ENCODE measurements at places on chromosomes 16 and 17. TPM values are rescaled to one million over a fixed set of nuclear protein-coding genes. Genes with fewer than 3 reads are reported as not detected.
A peak's percentile ranks its signal among the peaks of the same experiment; 100 is the strongest.

- H3K27me3 ChIP-seq = peaks cover 5% of the 10 kb centered on the region
- no peaks in the 10 kb centered on the region for H3K36me3 ChIP-seq
- H3K4me3 ChIP-seq = no peak overlapping the region
- DNase-seq = no peak
- H3K27ac ChIP-seq = no peak overlapping the region
These were observed 26.2 kb downstream of the BMERB1 start for GRCh38 chr16:15460601-15461000.

Gene LRRC37A
- 2.6 TPM for total RNA-seq

Gene AHSP
- total RNA-seq = not detected

- no peaks in the 10 kb centered on the region for H3K27me3 ChIP-seq
- peak overlapping the region; percentile 24 for H3K4me3 ChIP-seq
- H3K36me3 ChIP-seq = peaks cover 50% of the 10 kb centered on the region
- peaks cover 34% of the 10 kb centered on the region for H3K4me1 ChIP-seq
These were observed 5.5 kb upstream of the MXRA7 start for GRCh38 chr17:76716146-76716838.

- no peaks in the 10 kb centered on the region for H3K27me3 ChIP-seq
- H3K36me3 ChIP-seq = peaks cover 55% of the 10 kb centered on the region
- DNase-seq = no peak
- H3K4me1 ChIP-seq = peaks cover 42% of the 10 kb centered on the region
These were observed 18.5 kb downstream of the TOP2A start for GRCh38 chr17:40399185-40399584.

DNA sequence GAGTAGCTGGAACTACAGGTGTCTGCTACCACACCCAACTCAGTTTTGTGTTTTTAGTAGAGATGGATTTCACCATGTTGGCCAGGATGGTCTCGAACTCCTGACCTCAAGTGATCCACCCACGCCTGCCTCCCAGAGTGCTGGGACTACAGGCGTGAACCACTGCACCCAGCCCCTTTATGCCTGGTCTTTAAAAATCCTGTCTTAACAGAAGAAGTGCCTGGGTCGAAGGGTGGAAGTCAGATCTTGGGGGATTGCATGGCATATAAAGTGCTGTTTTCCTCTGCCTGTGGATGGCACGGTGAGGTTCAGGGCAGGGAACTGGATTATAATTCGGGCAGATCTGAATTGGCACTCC is 30.3 kb downstream of the ZC3H18 start:
- no peak overlapping the region for H3K27ac ChIP-seq
- no peaks in the 10 kb centered on the region for H3K4me1 ChIP-seq
- H3K4me3 ChIP-seq = no peak overlapping the region
- peaks cover 31% of the 10 kb centered on the region for H3K36me3 ChIP-seq

Measured in activated T-helper 1 cell treated with anti-CD3 and anti-CD28 coated beads, Interleukin-12 subunit alpha, Interleukin-12 subunit beta, Interleukin-2, Interleukin-4 antibody, amounts not matched to agents 30 ng/mL and 10 ng/mL and 1 ng/mL, durations not matched to agents 14 hours and 24 hours and 36 hours (primary cell).